Stimulated activated CD4-positive, alpha-beta T cell treated with anti-CD3 and anti-CD28 coated beads, TNF-alpha, amount 100 ng/mL, for 48 hours (primary cell): ENCODE measurements at places on chromosomes 1 and 21.

DNA sequence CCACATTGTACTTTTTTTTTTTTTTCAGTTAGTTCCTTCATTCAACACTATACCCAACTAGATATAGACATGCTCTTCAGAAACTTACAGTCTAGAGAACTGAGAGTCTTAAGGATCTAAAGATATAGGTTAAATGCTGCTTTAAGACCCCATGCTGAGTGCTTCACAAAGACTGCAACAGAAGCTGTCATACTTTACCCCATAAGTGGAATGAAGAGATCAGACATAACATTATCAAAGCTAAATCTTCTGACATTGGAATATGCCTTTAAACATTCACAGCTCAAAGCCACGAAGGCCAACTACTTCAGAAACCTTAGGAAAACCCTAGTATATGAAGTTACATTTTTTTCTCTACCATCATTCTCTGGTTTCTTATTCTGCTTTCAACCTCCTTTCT lies 666.4 kb downstream of the KCNT2 start:
- no peak for DNase-seq

- no peak for DNase-seq
Measured at GRCh38 chr1:205232127-205232820, 4.5 kb downstream of the TMCC2 start.

DNA sequence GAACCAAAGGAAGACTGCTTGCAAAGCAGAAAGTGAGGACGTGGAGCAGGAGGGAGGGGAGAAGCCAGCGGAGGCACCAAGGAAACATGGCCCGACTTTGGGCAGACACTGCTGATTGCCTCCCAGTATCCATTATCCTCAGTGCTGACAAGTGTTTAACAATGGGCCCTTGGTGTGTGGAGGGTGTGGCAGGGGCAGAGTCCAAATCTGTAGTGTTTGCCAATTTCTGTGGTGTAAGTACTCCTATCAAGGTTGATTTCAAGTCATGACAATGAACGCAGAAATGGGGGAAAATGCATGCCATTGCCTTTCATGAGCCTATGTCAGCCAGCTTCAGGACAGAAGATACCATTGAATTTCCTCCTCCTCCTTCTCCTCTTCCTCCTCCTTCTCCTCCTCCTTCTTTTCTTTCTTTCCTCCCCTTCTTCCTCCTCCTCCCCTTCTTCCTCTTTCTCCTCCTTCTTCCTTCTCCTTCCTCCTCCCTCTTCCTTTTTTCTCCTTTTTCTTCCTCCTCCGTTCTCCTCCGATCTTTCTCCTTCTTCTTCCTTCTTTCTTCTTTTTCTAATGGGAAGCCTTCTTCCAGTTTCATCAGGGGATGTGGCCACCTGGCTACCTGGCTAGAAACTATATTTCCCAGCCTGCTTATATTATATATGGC lies 10.3 kb upstream of the PHC2 start:
- DNase-seq: no peak

DNA sequence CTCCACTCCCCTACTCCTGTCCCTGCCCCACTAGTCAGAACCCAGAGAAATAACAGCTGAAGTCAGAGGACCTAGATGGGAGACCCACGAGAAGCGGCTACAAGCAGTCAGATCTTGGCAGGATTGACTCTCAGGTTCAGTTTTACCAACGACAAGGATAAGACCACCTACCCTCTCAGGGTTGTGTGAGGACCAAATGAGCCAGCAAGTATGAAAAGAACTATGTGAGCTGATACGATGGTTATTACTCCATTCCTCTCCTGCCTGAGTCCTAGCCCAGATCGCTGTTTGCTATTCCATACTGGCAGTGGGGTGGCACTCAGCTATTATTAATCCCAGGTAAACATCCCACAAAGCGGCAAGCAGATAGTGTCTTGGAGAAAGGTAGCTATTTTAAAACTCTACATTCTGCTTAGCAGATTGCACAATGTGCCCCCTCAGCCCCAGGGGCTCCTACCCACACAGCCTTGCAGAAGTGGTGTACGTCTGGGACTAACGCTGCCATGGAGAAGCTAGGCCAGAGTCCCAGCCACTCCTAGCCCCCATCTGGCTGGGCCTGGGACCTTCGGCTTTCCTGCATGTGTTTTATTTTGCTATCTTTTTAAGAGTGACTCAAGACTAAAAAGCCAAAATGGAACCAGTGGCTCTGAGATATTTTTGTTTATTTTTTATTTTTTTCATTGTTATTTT lies 58.9 kb downstream of the CD46 start:
- DNase-seq: no peak

DNA sequence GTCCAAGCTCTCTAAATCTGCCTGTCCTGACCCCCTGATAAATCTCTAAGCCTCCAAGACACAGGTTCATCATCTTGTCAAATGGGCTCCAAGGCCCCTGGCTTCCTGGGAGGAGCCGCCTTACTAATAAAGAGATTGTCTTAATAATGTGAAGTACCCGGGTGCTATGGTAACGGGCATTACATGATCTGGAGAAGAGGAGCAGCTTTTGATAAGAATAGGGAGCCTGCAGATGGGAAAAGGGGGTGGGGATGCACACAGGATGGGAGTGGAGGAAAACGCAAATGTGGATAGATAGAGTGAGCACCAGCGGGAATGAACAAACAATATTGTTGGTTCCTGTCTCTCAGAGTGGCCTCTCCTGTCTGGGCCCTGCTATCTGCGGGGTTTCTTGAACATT lies 11.9 kb upstream of the RXRG start:
- DNase-seq: no peak

DNA sequence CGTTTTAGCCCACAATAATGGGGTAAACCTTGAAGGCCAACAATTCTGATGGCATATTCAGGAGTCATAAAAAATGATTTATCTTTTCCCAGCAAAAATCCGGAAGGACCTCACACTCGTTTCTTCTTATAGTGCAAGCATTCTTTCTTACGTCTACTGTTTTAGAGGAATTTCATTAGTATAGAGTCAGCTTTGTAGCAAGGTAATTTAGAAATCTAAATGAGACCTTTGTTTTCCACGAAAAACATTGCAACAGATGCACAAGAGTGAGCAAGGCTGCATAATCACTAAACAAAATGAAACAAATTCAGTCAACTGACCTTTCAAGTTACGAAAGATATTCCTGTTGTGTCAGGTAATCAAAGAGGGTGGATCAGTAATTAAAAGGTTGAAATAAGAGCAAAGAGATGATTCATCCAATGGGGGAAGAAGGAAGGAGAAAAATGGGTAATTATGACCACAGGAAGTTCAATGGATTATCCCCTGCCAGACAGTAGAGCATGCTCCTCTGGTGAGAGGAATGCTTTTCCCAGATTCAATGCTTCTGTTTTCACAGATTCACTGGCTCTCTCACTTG lies 560 bp upstream of the CSDE1 start:
- DNase-seq: no peak

- no peak for DNase-seq
Measured at GRCh38 chr21:34020005-34020847, 53.2 kb upstream of the MRPS6 start.

DNA sequence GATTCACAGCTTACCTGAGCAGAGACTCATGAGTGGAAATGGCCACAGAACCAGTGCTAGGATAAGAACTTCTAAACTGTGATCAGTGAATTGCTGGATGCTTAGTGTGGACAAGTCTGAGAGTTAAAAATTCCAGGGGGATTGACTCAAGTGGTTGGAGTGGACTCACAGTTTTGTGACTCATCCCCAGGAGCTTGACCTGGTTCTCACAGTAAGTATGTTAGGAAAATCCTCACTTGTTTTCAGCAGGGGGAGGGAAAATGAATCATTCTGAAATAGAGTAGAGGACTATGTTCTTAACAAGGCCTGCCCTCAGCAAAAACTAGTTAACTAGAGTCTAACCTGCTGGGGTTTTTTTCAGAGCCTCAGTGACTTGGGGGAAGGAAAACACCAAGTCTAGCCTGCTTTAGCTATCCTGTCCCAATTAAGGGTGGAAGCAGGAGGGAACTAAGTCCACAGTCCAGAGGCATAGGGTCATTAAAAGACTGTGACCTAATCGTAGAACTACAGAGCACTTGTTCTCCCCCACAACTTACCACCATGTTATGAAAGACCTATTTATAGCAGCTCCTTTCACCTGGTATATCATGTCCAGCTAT lies 6.1 kb upstream of the CDC73 start:
- no peak for DNase-seq

DNA sequence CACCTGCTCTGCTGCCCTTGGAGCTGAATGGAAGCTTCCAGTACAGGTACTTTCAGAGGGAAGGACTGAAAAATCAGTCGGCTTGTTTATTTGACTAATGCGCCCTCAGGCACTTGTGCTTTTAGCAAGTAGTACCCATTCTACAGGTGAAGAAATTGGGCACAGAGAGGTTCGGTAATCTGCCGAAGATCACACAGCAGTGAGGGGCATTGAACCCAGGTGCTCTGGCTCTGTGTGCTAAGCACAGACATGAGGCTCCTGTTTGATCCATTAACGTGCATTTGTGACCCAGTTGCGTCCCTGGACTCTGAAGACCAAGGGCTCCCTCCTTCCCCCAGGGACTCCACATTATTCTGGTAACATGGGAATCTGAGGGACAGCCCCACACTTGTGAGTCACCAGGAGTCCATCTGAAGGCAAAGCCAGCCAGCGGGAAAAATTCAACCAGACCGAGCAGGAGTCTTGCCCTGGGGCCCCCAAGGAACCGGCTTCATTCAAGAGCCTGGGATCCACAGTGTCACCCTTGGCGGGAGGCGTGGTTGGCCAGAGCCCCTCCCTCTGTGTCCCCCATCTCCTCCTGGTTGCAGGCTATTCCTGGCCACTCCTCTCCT lies 192.4 kb upstream of the ARHGEF16 start:
- DNase-seq: no peak

DNA sequence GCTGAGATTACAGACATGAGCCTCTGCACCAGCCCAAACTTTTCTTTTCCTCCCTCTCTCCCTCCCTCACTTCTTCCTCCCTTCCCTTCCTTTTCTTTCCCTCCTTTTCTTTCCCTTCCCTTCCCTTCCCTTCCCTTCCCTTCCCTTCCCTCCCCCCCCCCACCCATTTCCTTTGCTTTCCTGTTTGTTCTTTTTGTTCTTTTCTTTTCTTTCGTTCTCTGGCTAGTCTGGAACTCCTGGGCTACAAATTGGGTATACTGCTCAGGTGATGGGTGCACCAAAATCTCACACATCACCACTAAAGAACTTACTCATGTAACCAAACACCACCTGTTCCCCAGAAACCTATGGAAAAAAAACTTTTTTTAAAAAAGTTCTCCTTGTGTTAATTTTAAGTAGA lies 174.8 kb upstream of the CHODL start:
- no peak for DNase-seq

DNA sequence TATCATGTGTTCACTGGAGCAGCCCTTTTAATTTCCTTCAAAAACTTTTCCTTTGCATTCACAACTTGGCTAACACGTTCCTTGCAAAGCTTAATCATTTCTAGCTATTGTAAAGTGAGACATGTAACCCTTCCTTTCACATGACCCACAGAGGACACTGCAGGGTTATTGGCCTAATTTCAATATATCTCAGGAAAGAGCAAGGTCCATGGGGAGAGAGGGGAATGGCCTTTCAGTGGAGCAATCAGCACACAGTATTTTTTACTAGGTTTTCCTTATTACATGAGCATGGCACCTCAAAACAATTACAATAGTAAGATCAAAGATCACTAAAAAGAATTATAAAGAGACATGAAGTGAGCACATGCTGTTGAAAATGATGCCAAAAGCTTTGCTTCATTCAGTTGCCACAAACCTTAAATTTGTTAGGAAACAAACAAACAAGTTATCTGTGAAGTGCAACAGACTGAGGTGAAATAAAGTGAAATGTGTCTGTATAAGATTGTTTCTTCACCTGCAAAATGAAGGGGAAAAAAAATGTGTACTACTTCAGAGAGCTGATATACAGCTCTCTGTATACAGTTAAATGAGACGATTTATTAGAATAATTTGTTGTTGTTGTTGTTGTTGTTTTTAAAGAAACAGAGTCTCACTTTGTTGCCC lies 61.5 kb downstream of the EIF4G3 start:
- no peak for DNase-seq

GRCh38 chr1:16165548-16165947 lies 9.7 kb upstream of the EPHA2 start:
- no peak for DNase-seq

DNA sequence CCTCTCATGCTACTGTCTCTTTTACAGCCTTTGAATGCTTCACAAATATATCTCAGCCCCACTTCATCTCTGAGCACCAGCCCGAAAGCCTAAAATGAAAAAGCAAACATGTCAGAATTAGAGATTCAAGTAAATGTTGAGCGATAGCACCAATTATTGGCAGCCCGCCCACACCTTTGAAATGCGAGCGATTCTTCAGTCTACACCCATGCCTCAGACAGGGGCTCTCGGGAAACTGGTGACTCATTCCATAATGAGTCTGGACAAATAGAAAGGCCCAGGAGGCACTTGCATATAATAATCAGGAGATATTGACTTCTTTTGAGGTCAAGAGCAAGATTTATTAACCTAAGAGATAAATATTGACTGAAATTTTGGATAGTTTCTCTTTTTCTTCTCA lies 487.3 kb upstream of the PTBP2 start:
- no peak for DNase-seq

DNA sequence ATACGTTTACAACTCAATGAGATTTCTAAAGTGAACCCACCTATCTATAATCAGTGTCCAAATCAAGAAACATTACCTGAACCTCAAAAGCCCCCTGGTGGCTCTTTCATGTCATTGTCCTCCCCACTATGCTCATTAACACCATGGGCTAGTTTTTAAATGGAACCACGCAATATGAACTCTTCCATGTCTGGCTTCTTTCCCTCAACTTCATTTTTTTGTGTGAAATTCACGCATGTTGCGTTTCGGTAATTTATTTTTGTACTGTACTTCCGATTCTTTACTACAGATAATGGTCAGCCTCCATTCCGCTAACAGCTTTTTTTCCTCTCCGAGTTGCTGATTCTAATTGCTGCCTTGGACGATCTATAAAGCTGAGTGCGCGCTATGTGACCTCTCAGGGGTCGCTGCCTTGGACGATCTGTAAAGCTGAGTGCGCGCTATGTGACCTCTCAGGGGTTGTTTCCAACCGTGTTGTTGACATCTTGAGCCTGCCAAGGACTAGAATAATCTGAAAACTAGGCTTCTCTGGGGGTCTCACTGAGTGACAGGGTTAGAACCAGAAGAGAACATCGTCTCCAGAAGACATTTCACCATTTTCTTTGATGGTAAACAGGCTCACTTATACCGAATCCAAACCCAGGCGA lies 1.1 kb upstream of the CACYBP start:
- no peak for DNase-seq

GRCh38 chr21:17050646-17051045 lies 462.2 kb upstream of the CXADR start:
- DNase-seq: no peak
